GM23248 (cell line): ENCODE measurements at places on chromosomes 7 and 10.
A peak's percentile ranks its signal among the peaks of the same experiment; 100 is the strongest.

GRCh38 chr10:43417950-43418768 lies 9.2 kb upstream of the HNRNPF start:
- H3K27ac ChIP-seq, result no peak overlapping the region
- no peaks in the 10 kb centered on the region for H3K36me3 ChIP-seq
- peaks cover 5% of the 10 kb centered on the region; the same call in 1 of the 2 replicates for H3K4me1 ChIP-seq
- H3K27me3 ChIP-seq, result no peaks in the 10 kb centered on the region
- no peak overlapping the region for H3K4me3 ChIP-seq
- DNase-seq, result no peak

GRCh38 chr10:61792097-61792716 lies 109.3 kb upstream of the ARID5B start:
- H3K27me3 ChIP-seq, result no peaks in the 10 kb centered on the region
- H3K4me3 ChIP-seq, result no peak overlapping the region
- H3K4me1 ChIP-seq, result peaks cover 24% of the 10 kb centered on the region

GRCh38 chr10:78267598-78267997 lies 233.9 kb downstream of the RPS24 start:
- H3K36me3 ChIP-seq, result no peaks in the 10 kb centered on the region
- H3K27ac ChIP-seq, result no peak overlapping the region
- H3K4me1 ChIP-seq, result peaks cover 31% of the 10 kb centered on the region
- H3K27me3 ChIP-seq, result no peaks in the 10 kb centered on the region
- DNase-seq, result peak; percentile 61
- H3K4me3 ChIP-seq, result no peak overlapping the region

GRCh38 chr7:45469103-45469502 lies 105.1 kb upstream of the ADCY1 start:
- no peak for DNase-seq
- no peak overlapping the region for H3K27ac ChIP-seq
- no peak overlapping the region for H3K4me3 ChIP-seq
- H3K36me3 ChIP-seq, result no peaks in the 10 kb centered on the region

GRCh38 chr10:112752288-112752687 lies 197.8 kb upstream of the TCF7L2 start:
- H3K36me3 ChIP-seq, result no peaks in the 10 kb centered on the region
- peak; percentile 14 for DNase-seq
- H3K4me3 ChIP-seq, result no peak overlapping the region
- peaks cover 26% of the 10 kb centered on the region for H3K4me1 ChIP-seq
- H3K27me3 ChIP-seq, result no peaks in the 10 kb centered on the region
- H3K27ac ChIP-seq, result no peak overlapping the region

- DNase-seq, result no peak
- H3K4me3 ChIP-seq, result no peak overlapping the region
- no peaks in the 10 kb centered on the region for H3K36me3 ChIP-seq
- no peaks in the 10 kb centered on the region for H3K27me3 ChIP-seq
These were observed 12.7 kb downstream of the COA1 start for GRCh38 chr7:43716598-43716997.

GRCh38 chr10:17233286-17233991 lies 5.4 kb downstream of the VIM start:
- H3K36me3 ChIP-seq, result peaks cover 85% of the 10 kb centered on the region
- peaks cover 40% of the 10 kb centered on the region for H3K4me1 ChIP-seq
- peak; percentile 75 for DNase-seq
- peak overlapping the region; percentile 100 for H3K27ac ChIP-seq

DNA sequence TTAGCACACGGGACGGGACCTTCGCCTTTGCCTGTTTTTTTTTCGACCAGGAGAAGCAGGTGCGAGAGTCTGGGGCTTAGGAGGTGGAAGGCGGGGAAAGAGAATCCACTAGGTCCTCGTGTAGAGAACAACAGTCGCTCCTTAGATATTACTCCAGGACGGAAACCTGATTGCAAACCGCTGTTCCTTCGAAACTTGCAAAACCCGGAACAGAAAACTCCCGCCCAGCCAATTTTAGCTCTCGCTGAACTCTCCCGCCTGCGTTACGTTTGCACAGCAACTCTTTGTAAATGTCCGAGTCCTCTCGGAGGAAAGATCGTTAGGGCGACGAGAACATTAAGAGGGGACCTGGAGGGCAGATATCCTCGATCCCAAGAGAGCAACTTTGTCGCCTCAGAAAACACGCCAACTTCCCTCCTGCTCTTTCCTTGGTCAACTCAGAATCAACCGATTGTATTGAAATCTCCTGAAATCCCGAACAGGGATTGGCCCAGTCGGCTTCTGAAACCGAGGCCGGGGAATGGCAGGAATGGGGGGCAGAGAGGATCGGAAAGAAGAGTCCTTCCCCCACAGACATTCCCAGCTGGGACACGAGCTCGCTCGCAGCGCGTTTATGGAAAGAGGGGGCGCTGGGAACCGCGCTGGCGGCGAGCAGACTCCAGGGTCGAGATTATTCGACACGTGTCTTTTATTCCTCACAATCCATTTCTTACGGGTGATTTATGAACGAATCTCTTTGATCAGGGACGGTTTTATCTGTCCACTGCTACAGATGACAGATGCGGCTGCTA lies 9.9 kb downstream of the TWIST1 start:
- H3K4me1 ChIP-seq, result peaks cover 67% of the 10 kb centered on the region
- H3K36me3 ChIP-seq, result no peaks in the 10 kb centered on the region
- DNase-seq, result peak; percentile 88
- H3K4me3 ChIP-seq, result peak overlapping the region; percentile 88
- no peaks in the 10 kb centered on the region for H3K27me3 ChIP-seq

DNA sequence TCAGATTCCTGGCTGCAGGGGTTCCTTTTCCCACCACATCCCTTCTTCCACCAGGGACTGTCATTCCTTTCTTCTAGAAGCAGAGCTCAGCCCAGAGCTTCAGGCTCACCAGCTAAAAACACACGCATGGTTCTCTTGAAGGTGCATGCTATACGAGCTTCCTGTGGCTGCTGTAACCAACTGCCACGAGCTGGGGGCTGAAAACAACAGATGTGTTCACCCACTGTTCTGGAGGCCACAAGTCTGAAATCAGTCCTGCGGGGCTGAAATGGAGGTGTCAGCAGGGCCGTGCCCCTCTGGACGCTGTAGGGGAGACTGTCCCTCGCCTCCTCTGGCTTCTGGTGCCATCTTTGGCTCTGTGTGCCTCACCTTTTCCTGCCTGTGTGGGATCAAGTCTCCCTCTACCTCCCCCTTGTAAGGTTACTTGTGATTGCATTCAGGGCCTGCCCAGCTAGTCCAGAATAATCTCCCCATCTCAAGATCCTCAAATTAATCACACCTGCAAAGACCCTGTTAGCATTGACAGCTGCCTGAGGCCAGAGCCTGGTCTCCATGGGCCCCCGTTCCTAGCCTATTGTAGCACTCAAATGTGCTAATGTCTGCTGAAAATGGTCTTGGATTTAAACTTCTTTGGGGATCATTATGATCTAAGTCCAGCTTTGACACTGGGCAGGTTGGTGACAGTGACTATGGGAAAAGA lies 13.7 kb downstream of the RAB19 start:
- H3K4me3 ChIP-seq, result no peak overlapping the region
- no peak for DNase-seq
- H3K36me3 ChIP-seq, result no peaks in the 10 kb centered on the region

DNA sequence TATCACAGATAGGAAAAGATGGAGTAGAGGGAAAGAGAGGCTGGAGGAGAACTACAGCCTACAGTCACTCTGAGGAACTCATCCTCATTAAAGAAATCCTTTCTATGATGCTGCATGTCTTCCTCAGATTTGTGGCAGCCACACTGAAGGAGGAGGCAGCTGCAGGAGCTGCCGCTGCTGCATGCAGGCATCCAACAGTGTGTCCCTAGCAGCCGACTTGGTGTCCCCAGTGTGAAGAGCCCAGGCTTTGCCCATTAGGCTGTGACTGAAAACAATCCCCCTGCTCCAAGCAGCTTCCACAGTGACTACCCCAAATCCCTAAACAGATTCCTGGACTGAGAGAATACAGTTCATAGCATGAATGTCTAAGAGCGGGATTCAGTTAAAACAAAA lies 23.1 kb downstream of the SKIDA1 start:
- DNase-seq, result no peak
- no peaks in the 10 kb centered on the region; the same call in 1 of the 2 replicates for H3K27me3 ChIP-seq
- no peak overlapping the region for H3K27ac ChIP-seq
- H3K36me3 ChIP-seq, result no peaks in the 10 kb centered on the region
- H3K4me1 ChIP-seq, result no peaks in the 10 kb centered on the region

GRCh38 chr7:95396136-95397032 lies at the start of gene PON3:
Gene PON3 (minus strand): TSS chr7:95396375. CDS start chr7:95396350, 25 bp downstream.
- DNase-seq, result peak; percentile 37
- no peaks in the 10 kb centered on the region for H3K36me3 ChIP-seq
- H3K27me3 ChIP-seq, result no peaks in the 10 kb centered on the region
- peak within 1 kb of the TSS; percentile 66 for H3K4me3 ChIP-seq

GRCh38 chr10:42883993-42884983 lies 101.7 kb downstream of the BMS1 start:
- H3K27me3 ChIP-seq, result no peaks in the 10 kb centered on the region
- H3K36me3 ChIP-seq, result no peaks in the 10 kb centered on the region
- H3K27ac ChIP-seq, result no peak overlapping the region
- DNase-seq, result no peak
- H3K4me1 ChIP-seq, result no peaks in the 10 kb centered on the region

DNA sequence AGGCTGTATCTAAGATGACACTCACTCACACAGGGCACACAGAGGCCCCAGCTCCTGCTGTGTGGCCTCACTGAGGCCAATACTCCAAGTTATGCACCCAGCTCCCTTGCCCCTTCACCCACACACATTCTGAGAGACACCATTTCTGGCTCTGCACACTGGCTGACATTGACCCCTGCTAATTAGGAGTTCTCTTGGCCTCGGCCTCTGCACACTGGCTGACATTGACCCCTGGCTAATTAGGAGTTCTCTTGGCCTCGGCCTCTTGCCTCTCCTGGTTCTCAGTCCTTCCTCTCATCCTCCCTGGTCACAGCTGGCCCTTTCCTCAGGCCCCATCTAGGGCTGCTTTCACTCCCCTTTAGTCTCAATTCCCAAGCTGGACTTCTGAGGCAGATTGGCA lies 97.3 kb downstream of the GRID1 start:
- no peak for DNase-seq
- H3K4me1 ChIP-seq, result no peaks in the 10 kb centered on the region
- H3K27ac ChIP-seq, result no peak overlapping the region
- H3K36me3 ChIP-seq, result no peaks in the 10 kb centered on the region
- H3K4me3 ChIP-seq, result no peak overlapping the region
- no peaks in the 10 kb centered on the region for H3K27me3 ChIP-seq

DNA sequence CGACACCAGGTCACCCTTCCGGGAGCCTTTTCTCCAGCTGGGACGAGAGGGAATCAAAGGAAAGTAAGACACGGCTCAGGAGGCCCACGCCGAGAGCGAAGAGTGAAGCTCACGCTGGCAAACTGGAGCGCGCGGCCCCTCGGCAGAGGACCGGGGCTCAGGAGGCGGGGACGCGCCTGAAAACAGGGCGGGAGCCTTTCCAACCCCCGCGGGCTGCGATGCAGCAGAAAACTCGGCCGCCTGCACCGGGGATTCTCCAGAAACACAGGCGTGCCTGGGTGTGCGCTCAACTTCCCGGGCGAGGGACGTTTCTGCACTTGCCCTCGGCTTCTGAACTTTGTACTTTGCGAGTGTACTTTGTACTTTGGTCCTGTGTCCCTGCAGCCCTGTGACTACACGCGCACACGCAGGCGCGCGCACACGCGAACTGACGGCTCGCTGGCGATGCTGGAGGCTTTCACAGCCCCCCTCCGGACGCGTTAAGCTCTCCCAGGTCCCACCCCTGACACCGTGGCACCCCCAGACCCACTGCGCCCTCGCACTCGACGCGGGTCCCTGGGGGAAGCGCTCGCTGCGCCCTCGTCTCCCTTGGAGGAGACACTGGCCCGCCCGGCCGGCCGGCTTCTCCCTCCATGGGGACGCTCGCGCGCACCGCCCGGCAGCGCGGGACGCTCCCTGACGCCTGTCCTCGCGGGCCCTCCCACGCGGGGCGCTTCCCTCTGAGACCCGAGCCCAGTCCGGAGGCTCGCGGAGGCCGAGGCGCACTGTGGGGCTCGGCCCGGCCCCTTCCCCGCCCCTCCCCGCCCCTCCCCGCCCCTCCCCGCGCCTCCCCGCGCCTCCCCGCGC lies 588 bp upstream of the PAOX start:
- H3K36me3 ChIP-seq, result no peaks in the 10 kb centered on the region; the same call in 1 of the 2 replicates
- peak; percentile 74 for DNase-seq
- peak overlapping the region; percentile 73 for H3K4me3 ChIP-seq
- no peaks in the 10 kb centered on the region for H3K27me3 ChIP-seq

DNA sequence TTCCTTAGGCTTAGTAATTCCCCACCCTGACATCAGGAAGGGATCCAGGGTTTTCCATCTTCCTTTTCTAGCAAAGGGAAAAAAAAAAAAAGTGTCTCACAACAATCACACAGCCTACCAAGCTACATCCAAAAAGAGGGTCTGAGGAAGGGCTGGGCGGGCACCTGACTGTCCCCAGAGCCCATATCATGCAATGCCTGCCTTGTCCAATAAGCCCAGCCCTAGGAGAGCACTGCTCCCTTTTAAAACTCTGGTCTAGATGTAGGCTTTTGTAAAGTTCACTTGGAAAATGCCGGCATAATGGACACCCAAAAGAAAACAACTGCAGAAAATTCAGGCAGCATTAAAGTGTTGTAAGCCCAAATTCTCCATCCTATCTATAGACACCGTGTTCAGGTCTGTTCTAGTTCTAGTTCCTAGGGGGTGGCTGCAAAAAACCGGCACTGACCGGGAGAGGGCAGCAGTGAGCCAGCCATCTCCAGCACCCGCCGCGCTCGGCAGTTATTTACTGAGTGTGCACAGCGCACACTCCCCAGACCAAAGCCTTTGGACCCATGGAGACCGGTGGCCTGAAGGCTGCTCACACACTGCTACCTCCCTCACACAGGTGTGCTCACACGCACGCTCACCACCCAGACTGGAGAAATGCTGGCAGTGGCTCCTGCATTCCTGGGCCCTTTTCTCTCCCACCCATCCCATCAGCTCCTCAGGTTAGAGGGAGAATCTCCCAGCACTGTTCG lies 48.7 kb downstream of the PODXL start:
- peaks cover 17% of the 10 kb centered on the region for H3K4me1 ChIP-seq
- H3K27me3 ChIP-seq, result no peaks in the 10 kb centered on the region
- H3K4me3 ChIP-seq, result no peak overlapping the region
- peaks cover 17% of the 10 kb centered on the region; the same call in 1 of the 2 replicates for H3K36me3 ChIP-seq
- H3K27ac ChIP-seq, result no peak overlapping the region
- DNase-seq, result peak; percentile 86

- DNase-seq, result peak; percentile 65
- peaks cover 4% of the 10 kb centered on the region; the same call in 1 of the 2 replicates for H3K27me3 ChIP-seq
- peak overlapping the region; percentile 60 for H3K4me3 ChIP-seq
- 0 out of 2 replicates have a peak, but pooled peaks cover 8% of the 10 kb centered on the region for H3K4me1 ChIP-seq
- H3K27ac ChIP-seq, result no peak overlapping the region
These were observed 63.7 kb downstream of the TRUB1 start for GRCh38 chr10:115001506-115002381.

- no peak for DNase-seq
- H3K27me3 ChIP-seq, result no peaks in the 10 kb centered on the region
- no peak overlapping the region for H3K27ac ChIP-seq
- H3K4me1 ChIP-seq, result no peaks in the 10 kb centered on the region
- no peak overlapping the region for H3K4me3 ChIP-seq
- H3K36me3 ChIP-seq, result no peaks in the 10 kb centered on the region
These were observed 70.3 kb upstream of the PDGFA start for GRCh38 chr7:589781-590575.
